ENCODE measurements at places on chromosomes 16 and 17.

DNA sequence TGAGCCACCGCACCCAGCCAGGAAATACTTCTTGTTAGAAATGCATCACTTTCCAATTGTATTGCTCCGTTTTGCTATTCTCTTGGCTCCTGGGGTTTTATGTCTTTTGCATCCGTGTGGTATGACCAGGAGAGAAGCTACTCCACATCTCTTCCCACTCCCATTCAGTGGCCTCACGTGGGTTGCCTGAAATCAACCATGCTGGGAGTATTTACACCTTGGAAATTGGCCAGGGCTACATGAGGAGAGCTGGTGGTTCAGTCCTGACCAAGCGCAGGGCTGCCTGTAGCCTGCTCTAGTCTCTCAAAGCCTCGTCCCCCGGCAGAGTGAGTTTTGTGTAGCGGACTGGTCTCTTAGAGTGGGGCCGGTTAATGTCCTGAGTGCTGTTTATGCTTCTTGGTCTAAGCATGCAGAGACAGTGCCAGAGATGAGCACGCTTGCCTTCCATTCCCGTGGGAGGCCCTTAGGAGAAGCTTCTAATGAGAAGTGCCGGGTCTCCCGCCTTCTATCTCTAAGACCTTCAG lies 3.8 kb downstream of the WFDC1 start:
- DNase-seq, result no peak

DNA sequence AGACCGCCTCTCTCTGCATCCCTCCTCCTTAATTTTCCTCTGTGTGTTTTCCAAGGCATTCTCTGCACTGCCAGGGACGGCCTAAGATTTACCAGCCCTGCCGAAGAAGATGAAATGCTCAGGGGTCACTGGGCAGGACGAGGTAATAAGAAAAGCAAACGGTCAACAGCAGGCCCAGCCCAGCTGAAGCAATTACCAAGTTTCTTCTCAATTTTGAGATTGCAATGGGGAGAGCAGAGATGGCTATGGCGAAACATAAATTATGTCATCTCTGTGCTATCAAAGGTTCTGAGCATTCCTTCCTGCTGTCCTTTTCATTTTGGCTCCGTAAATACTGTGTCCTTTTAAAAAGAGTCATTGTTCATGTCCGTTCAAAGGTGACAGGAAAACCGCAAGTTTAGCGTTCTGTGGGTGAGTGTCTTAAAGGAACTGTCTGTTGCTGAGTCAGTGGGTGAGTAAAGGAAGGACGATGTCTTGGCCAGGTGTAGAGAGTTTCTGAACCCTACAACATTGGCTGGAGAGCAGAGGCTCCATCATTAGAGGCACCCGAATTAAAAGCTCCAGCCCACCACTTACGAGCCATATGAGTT lies 753.9 kb upstream of the EEF2KMT start:
- no peak for DNase-seq

DNA sequence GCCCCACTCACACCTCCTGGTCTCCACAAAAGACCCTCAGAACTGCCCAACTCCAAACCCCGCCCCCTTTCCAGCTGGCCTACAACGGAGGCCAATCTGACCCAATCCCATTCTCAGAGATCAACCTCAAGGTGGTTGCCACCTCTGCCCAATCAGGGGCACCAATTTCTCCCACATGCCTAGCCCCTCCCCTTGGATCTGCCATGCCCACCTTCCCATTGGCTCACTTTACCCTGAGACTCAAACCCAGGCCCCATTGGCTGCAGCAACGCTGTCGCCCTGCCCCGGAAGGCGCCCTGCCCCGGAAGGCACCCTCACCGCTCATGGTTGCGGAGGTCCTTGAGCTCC lies 10.6 kb downstream of the ZNF668 start:
- no peak for DNase-seq

DNA sequence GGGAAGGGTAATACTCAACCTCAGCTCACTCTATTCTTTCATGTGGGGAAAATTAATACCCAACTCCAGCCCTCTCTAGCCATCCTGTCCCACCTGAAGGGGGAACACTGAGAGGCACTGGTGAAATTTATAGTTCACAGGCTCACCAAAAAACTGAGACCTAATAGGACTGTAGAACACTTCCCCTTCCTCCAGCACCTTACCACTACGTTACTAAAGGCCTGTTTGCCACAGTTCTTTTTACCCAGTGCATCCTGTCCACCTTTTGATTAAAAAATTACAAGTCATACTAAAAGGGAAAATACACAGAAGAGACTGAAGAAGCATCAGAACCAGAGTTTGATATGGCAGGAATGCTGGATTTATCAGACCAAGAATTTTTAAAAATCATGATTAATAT lies 26.0 kb downstream of the DHRS7B start:
- no peak for DNase-seq

DNA sequence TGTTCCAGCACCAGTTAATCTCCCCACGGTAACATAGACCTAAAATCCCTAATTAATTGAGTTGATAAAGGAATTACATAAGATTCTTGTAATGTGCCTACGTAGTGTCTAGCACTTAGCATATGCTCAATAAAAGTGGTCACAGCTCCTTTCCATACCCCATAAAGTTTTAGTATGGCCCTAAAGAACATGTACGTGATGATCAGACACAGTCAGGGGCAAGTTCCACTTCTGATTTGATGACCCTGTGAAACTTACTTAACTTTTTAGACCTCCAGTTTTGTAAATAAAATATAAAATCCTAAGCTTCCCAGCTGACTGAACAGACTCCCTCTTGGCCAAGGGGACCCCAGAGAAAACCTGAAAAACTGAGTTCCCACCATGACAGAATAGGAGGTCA lies 391.3 kb upstream of the ERCC4 start:
- no peak for DNase-seq

GRCh38 chr17:32671896-32672295 lies 185.1 kb downstream of the CDK5R1 start:
- no peak for DNase-seq

DNA sequence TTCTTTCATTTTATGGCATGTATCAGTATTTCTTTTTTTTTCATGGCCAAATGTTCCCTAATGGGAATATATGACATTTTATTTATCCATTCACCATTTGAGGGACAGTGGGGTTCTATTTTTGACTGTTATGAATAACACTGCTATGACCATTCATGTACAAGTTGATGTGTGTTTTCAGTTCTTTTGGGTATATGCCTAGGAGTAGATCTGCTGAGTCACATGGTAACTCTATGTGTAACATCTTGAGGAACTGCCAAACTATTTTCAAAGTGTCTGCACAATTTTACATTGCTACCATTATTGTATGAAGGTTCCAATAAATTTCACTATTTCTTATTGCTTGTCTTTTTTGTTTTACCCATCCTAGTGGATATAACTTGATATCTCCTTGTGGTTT lies 223.0 kb downstream of the TANC2 start:
- no peak for DNase-seq

DNA sequence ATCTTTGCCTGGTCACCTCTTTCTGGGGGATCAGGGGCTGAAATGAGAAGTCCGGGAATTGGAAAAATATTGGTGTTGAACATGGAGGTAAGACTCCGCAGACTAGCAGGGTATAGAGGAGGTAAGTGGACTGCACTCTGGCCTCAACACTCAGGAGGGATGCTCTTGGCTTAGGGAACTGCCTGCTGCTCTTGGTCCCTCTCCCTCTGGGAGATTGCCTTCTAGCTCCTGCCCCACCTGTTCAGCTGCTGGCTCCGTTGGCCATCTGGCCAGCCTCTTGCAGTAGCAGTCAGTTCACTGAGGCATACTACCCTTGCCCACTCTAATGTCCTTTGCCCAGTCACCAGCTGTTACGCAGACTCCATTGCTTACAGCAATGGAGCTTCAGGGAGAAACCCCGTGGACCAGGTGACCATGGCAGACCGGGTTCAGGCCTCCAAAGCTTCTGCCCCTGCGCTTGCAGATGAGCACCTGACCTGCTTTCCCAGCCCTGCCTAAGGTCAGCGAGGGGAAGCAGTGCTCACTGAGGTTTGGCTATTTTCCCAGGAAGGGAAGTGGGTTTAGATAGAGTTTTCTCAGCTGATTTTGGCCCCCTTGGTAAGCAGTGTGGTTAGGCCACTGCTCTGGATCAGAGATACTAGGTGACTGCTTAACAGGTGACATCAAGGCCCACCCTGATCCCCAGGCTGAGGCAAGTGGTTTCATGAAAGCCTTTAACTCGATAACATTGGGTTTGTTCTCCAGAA lies 11.9 kb downstream of the CDK5RAP3 start:
- no peak for DNase-seq

DNA sequence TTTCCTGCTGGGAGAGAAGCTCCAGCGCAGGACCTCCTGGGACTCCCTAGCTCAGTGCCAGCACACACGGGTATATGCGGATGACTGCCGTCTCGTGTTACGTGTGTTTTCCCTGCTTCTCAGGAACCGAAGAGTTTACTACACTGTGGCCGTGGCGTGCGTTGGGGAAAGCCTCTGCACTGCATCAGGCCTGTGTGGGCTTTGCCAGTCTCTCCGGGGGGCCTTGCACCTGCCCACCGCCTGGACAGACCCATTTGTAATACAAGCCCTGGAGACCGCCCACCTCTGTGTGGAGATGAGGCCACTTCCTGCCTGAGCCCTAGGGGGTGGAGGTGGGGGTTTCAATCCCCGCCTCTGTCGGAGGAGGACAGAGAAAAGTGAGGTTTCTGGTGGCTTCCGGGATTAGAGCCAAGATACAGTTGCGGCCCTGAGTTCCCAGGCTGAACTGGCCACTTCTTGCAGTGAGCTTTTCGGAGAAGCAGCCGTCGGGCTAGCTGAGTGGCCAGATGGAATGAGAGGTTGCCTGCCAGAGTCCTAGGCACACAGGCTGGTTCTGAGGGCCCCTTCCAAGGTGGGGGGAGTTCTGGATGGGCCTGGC lies 43.4 kb upstream of the GSE1 start:
- no peak for DNase-seq

DNA sequence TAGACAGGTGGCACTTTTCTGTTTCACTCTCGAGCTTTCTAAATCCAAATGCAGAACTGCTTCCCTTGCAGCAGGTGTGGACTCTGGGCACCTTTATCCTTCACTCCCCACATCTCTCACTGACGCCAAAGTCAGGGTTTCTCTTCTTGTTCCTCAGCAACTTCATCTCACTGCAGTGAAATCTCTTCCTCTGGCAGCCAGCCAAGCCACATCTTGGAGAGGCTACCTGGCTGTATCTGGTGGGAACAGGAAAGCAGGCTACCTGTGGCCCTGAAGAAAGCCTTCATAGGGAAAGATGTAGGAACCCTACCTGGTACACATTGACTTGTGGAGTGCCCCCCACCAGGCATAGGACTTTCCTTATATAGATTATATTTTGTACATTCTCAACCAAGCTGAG lies 159.1 kb downstream of the UTP18 start:
- no peak for DNase-seq

GRCh38 chr16:17362183-17362582 lies 108.6 kb downstream of the XYLT1 start:
- DNase-seq, result no peak

DNA sequence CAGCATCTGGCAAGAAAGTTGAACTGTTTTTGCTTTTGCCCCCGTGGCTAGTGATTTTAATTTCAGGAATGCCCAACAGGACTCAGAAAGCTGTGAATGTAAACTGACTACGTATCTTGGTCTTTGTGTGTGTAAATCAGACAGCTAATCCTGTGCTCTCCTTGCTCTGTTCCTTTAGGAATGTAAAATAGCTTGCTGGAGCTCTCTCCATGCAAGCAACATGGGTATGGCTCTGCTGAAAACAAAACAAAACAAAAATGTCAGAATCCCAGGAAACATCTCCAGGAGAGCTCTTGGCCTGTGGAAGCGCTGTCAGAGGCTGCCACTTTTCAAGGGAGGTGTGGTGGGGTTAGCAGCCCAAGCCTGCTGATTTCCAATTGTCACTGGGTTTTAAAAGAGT lies 161.8 kb upstream of the NOG start:
- DNase-seq, result no peak

DNA sequence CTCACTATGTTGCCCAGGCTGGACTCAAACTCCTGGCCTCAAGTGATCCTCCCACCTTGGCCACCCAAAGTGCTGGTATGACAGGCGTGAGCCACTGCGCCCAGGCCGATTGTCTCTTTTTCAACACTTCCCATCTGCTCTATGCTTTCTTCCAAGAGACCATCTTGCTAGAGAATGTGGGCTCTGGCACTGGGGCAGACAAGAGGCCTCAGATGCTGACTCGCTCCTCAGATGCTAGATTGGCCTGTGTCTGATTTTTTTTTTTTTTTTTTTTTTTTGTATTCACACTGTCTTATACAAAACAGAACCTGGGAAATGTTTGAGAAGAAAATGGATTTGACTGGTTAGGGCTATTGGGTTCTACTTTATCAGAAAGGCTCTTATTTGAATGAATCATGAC lies 58.2 kb downstream of the CYB5D2 start:
- DNase-seq, result no peak

GRCh38 chr16:48619547-48619946 lies 9.6 kb upstream of the N4BP1 start:
- DNase-seq, result no peak

DNA sequence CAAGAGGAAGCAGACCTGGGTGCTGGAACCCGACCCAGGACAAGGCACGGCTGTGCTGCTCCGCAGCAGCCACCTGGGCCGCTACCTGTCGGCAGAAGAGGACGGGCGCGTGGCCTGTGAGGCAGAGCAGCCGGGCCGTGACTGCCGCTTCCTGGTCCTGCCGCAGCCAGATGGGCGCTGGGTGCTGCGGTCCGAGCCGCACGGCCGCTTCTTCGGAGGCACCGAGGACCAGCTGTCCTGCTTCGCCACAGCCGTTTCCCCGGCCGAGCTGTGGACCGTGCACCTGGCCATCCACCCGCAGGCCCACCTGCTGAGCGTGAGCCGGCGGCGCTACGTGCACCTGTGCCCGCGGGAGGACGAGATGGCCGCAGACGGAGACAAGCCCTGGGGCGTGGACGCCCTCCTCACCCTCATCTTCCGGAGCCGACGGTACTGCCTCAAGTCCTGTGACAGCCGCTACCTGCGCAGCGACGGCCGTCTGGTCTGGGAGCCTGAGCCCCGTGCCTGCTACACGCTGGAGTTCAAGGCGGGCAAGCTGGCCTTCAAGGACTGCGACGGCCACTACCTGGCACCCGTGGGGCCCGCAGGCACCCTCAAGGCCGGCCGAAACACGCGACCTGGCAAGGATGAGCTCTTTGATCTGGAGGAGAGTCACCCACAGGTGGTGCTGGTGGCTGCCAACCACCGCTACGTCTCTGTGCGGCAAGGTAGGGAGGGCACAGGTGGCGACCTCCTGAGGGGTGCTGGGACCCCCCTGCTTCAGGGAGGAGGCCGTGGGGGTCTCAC lies 667 bp downstream of the FSCN2 start:
- peak; percentile 65 for DNase-seq

DNA sequence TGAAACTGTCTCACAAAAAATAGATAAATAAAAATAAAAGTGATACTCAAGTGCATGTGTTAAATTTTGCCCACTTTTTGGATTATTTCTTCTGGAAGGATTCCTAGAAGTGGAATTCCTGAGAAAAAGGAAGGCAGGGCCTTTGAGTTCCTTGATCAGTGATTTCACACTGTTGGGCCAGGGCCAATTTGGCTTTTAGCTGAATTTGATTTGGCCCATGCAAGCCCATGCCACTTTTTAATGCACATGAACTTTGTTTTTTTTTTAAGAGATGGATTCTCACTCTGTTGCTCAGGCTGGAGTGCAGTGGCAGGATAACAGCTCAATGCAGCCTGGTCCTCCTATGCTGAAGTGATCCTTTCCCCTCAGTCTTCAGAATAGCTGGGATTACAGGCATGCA lies 96.3 kb downstream of the TNFRSF13B start:
- no peak for DNase-seq
